ENCODE measurements at places on chromosomes 2 and 18.

DNA sequence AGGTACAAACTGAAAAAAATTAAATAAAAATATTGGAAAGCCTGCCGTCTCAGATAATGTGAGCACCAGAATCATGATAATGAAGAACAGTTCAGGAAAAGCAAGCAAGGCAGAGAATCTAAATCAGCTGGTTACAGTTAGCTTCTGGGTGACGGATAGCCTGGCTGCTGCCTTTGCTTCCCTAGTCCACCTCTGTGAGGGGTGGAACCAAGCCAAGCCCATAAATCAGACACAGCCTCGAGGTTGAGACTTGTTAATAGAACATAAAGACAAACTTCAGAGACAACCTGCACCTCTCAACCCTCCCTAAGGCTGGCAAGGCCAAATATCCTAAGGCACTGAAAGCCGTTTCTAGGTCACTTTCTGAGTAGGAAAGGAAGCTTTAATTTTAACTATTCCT, 334.7 kb upstream of the SLC39A10 start:
- DNase-seq, result no peak

GRCh38 chr18:57801761-57802212, 1.3 kb downstream of the ATP8B1 start:
- DNase-seq, result no peak

DNA sequence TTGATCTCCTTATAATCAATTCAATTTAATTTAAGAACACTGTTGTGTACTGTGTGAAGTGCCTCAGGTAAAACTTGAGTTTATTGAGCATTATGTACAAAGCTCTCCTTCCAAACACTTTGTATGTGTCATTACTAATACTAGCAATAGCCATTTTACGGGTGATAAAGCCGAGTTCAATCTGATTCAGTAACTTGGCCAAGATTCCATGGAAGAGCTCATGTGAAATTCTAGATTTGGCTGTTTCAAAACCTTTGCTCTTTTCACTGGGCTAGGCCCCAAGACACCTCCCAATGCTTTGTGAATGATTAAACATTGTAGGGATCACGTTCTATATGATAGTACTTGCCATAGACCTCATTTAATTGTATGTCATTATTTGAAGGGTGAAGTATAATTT, 8.9 kb upstream of the NFE2L2 start:
- DNase-seq, result no peak

DNA sequence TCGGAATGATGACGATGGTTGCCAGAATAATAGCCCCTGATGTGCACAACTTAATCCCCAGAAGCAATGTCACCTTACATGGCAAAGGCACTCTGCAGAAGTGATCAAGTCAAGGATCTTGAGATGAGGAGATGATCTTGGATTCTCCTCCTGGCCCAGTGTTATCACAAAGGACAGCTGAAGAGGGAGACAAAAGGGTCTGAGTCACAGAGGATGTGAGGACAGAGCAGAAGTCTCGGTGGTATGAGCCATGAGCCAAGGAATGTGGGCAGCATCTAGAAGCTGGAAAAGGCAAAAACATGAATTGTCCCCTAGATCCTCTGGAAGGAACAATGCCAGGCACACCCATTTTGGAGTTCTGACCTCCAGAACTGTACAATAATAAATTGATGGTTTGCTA, 358.5 kb downstream of the MYCN start:
- DNase-seq, result no peak

- peak; percentile 60 for DNase-seq
These were observed 1.2 kb downstream of the VPS54 start for GRCh38 chr2:64017811-64018700.

DNA sequence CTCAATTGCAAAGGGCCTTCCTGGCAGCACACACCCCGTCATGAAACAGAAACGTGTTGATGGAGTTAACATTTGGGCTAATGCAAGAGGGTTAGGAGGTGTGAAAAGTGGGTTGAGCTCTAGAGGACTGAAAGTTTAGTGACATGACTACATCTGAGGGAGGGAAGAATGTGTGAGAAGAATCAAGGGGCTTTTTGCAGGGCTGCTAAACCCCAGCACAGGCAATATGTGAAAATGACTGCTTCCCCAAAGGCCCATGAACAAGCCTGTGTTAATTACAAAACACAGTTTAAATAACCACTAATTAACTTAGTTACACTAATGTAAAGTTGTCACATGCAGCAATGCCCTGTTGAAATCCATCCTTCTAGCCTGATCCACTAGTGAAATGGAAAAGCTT, 63.4 kb upstream of the PEX13 start:
- DNase-seq, result no peak

- DNase-seq, result no peak
These were observed 31.4 kb upstream of the CD226 start for GRCh38 chr18:69978732-69979715.

DNA sequence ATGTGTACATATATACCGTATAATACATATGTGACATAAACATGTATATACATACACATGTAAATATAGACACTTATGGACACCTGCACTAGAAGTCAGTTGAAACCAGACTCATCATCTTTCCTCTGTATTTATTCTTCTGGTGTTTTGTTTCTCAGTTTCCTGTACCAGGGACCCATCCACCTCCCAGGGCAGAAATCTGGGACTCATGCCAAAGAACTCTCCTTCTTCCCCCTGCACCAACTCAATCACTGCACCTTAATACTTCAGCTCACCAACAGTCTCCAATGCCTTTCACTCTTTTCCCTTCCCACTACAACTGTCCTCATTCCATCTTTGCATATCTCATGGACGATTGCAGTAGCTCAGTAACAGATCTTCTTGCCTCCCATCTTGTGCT, 428.0 kb downstream of the FBXO15 start:
- no peak for DNase-seq

- no peak for DNase-seq
These were observed 44.9 kb downstream of the ANKMY1 start for GRCh38 chr2:240512666-240513535.

DNA sequence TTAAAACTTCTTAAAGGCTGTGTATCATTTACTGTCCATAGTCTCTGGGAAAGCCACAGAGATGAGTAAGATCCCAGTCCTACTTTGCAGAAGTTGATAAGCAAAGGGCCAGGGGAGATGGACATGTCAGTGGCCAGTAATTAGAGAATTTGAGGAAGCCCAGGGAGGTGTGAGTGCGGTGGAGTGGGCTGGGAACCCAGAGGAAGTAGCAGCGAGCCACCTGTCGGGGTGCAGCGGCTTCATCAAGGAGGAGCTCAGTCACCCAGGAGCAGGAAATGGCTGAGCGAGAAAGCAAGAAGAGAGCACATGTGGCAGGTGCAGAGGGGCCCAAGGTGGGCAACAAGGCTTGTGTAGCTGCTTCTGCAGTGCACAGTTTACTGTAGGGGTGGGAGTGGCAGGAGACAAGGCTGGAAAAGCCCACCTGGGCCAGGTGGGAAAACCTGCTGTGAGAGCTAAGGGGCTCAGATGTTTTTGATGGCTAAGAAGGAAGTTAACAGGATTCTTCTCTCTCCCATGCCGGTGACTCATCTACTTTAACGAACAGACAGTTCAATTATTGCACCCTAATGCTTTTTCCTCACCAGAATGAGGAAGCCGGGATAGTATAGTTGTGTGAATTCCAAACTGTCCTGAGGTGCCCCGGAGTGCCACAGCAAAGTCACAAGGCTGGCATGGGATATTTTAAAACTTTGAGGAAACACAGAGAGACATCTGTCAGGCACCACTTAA, 34.8 kb upstream of the MGAT5 start:
- DNase-seq, result no peak

DNA sequence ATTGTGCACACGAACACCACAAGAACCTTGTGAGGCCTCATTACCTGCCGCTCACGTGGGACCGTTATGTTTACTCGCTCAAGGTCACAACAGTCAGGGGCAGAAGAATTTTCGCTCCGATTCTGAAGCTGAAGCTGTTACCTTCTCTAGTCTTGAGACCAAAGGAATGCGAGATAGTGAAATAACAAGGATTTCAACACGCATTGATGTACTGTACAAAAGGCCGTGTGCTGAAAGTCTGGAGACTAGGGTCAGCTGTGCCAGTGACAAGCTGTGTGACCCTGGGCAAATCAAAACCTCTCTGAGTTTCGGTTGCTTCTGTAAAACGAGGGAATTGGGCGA, 583 bp downstream of the NEMP2 start:
- no peak for DNase-seq

DNA sequence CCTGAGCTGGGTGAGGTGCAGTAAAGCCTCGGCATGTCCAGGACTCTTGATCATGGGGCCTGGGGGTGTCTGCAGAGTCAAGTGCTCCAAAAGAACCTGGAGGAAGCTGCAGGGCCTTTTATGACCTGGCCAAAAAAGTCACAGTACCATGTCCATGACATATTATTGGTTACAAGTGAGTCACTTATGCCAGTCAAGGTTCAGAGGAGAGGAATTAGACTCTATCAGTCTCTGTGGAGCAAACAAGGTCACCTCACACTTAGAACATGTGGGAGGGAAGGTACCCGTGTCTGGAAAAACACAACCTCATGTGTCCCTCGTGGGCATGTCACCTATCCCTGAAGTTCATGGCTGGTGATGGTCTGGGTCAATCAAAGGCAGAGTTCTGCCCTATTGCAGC, 465.7 kb downstream of the FBXO15 start:
- no peak for DNase-seq

DNA sequence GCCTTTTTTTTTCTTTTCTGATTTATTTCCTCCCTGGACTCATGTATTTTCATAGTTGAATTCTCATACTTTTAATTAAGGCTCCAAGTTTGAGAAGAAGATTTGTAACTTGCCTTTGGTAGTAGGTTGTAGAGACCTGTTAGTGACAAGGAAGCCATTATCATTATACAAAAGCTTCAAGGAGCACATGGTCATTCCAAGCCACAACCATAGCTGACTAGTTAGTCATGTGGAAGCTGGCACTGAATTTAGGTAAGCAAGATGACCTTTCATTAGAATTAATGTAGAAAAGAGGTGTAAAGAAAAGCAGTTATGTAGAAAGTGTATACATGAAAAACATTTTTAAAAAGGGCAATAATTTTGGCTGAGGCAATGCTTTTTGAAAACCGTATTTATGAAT, 89.7 kb downstream of the LRP1B start:
- DNase-seq, result no peak

GRCh38 chr18:46276748-46277147, 172.6 kb downstream of the HAUS1 start:
- DNase-seq, result no peak

GRCh38 chr2:79782576-79783452, 270.0 kb downstream of the CTNNA2 start:
- DNase-seq, result no peak

DNA sequence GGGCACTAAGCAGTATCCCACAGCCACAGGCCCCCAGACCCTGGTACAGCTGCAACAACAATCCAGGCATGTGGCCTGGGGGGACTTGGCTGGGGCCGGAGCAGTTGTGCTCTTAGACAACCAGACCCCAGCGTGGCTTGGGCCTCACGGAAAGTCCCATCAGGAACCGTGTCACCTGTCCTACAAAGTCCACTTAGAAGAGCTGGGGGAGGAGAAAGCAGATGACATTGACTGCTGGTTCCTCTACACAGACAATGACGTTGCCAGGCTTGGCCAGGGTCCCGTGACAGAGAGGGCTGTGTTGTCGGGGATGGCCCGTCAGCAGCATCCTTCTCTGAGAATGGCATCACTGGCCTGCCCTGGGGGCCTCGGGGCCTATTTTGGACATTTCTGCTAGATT, 124.5 kb downstream of the SEPTIN10 start:
- no peak for DNase-seq

DNA sequence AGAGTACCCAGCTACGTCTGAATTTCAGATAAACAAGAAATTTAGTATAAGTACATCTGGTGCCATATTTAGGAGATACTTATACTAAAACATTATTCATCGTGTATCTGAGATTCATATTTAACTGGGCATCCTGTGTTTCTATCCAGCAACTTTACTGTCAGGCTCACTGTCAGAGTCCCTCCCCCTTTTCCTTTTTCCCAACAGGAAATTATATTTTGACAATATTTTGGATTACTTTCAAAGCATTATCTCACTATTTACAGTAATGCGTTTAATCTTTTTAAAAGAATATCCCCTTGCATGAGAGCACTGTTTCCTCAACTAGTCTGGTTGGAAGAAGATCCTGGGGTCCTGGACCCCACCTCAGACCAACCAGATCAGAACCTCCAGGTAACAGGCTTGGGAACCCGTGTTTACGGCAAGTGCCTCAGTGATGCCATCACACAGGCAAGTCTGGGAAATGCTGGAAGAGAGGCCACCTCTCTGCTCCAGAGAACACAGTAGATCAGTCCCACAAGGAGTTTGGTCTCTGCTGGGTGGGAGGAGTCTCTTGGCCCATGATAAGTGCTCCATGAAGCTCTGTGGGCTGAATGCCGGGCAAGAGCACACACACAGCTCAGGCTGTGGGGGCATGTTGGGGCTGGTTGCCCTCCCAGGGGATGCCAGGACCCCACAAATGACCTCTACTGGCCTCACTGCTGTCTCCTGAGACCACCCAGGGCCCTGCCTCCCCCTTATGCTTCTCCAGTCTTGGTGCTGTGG, 84.2 kb upstream of the UXS1 start:
- DNase-seq, result no peak

GRCh38 chr2:16226943-16227664, 286.8 kb downstream of the MYCN start:
- peak; percentile 98 for DNase-seq

DNA sequence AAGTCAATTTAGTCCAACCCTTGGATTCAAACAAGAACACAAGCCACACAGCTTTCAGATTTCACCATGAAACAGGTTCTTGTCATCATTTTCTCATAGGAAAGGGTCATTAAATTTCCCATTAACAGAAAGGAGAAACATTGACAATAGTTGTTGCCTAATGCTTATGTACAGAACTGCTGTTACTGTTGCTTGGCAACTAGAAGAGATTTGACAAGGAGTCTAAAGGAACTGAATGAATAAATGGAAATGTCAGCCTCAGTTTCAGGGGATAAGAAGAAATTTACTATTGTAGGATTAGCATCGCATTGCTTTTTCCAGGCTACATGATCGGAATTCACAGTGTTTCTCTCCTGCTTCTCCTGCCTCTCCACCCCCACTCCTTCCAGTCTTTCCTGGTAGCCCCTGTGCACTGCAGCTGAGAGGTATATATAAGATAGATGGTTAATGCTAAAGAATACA, 90.3 kb downstream of the SPATS2L start:
- no peak for DNase-seq

DNA sequence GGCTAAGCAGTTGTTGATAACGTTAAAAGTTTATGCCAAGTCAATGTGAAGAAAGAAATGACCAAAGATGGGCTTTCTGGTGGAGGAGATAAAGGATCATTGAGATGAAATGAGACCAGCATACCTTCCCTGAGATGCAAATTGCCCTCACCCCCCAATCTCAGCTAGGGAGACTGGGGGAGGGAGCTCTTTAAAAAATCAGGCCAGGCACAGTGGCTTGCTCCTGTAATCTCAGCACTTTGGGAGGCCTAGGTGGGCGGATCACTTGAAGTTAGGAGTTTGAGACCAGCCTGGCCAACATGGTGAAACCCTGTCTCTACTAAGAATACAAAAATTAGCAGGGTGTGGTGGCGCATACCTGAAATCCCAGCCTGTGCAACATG, 30.9 kb upstream of the KCMF1 start:
- no peak for DNase-seq

GRCh38 chr2:205543262-205543843, 138.9 kb upstream of the NRP2 start:
- no peak for DNase-seq

- no peak for DNase-seq
These were observed 182.1 kb upstream of the CCDC68 start for GRCh38 chr18:55141318-55141717.

- no peak for DNase-seq
These were observed 404.3 kb upstream of the VWC2L start for GRCh38 chr2:214006601-214007000.

Measured in NCI-H1694 treated with DMSO at 0.1 percent for 48 hours (cell line).